ENCODE measurements at places on chromosomes 2 and 18.

GRCh38 chr2:79530443-79530842 is 17.6 kb downstream of the CTNNA2 start:
- no peak for DNase-seq

GRCh38 chr2:240720686-240721595 is 29.3 kb downstream of the AQP12A start:
- DNase-seq: no peak

DNA sequence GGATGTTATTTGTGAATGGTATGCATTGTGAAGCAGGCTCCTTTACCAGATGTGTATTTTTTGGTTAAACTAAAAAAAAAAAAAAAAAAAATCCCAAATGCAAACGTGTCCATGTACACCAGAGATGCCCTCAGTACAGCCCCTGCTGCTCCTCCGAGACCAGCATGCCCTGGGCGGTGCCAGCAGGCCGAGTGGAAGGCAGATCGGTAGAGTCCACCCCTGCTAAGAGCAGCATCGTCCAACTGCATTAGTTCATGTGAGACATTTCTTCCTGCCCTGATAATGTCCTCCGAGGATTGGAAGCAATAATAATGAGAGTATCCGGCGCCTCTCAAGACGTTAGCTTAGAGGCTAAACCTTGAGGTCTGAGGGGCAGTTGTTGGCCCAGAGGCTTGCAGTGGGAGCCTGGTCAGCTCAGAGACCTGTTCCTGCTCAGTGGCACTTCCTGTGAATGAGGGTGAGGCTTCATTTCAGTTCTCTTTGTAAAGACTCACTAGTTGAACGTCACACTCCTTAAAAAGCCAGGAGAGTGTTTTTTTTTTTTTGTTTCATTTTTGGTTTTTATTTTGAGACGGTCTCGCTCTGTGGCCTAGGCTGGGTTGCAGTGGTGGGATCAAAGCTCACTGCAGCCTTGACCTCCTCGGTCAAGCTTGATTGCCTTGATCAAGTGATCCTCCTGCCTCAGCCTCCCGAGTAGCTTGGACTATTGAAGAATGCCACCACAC is 5.6 kb downstream of the SLC66A3 start:
- DNase-seq: no peak

DNA sequence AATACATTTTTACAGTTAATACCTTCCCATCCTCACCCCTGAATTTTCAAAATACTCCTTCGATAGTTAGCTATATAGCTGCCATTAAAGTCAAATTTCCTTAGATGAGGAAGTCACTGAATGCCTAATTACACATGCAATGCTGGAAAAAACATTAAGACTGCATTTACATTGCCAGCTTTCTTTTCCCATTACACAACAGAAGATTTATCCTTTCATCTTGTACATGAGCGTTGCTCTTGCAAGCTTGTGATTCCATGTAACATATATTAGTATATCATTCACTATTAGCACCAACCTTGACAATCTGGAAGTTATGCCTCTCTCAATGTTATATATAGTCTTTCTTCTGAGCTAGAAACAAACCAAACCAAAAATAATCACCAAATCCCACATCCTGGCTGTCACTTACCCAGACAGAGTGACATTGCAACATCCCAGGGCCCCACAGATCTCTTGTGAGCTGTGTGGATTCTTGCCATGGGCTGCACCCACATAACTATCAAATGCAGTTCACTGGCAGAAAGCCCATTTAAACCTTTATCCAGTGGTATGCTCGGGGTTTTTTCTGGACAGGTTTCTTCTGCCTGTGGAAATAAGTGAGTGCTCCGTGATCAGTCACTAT is 79.2 kb upstream of the PAPOLG start:
- peak; percentile 84 for DNase-seq

DNA sequence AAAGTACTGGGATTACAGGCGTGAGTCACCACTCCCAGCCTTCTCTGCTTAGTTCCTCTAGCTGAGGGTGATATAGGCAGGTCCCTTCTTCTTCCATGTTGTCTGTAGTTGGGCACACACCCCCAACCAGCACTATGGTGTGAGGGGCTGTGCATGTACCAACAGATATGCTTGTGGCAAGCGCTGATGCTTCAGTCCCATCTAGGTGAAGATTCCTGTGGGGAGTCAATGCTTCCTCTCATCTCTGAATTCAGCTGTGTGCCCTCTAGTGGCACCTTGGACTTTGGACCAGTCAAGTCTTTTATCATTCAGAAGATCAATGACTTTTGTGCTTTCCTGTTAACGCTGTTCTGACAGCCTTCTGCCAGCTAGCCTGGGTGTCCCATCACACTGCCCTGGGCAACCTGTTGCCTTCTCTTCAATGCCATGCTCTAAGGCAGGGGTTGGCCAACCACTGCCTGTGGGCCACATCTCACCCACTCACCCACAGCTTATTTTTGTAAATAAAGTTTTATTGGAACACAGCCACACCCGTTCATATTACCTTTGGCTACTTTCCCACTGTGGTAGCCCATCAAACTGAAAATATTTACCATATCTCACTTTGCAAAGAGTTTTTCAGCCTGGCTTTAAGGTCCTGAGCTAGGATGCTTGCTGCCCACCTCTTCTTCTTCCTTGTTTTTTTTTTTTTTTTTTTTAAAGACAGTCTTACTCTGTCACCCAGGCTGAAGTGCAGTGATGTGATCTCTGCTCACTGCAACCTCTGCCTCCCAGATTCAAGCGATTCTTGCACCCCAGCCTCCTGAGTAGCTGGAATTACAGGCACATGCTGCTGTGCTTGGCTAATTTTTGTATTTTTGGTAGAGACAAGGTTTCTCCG is 51.0 kb downstream of the NPAS2 start:
- no peak for DNase-seq

GRCh38 chr2:230225486-230225885 is at the start of gene SP140:
TSS of gene SP140 (plus strand) at chr2:230225736. CDS start at chr2:230225845, 109 bp downstream.
- no peak for DNase-seq

GRCh38 chr2:4976407-4976806 is 715.8 kb upstream of the SOX11 start:
- no peak for DNase-seq

- no peak for DNase-seq
Observed at GRCh38 chr2:100544911-100545596, 17.7 kb upstream of the PDCL3 start.

GRCh38 chr2:98875081-98875728 is 60.8 kb downstream of the CRACDL start:
- no peak for DNase-seq

- no peak for DNase-seq
Observed at GRCh38 chr2:68448671-68449653, 18.1 kb downstream of the FBXO48 start.

- DNase-seq: no peak
Observed at GRCh38 chr2:232525791-232526371, at the start of gene CHRND. TSS of gene CHRND (plus strand) at chr2:232526160. CDS start at chr2:232526216, 56 bp downstream.

DNA sequence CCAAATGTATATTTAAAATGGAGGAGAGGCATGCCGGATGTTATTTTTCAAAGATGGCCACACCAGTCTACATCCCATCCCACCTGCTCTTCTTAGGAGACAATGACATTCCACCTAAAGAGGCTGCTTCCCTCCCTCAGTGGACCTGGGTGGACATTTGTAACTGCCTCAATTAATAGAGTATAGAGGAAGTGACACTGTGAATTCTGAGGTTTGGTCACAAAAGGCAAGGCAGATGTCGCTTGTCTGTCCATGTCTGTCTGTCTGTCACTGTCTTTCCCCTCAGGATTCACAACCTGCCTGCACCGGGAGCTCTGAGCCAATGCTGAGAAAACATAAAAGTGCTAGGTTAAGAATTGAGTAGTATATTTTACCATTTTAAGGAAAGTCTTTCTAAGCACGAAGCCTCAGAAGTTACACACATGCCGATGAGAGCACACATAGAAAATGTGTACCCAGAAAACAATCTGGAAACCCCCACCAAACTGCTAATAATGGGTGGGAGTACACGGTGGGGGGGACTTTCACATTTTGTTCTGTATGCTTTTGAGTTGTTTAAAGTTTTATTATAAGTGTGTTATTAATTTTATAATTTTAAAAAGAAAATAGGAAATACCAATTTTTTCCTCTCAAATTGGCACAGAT is 21.0 kb downstream of the MIB1 start:
- no peak for DNase-seq

- DNase-seq: no peak
Observed at GRCh38 chr18:57051657-57052044, 95.2 kb upstream of the BOD1L2 start.

GRCh38 chr2:173523497-173523896 is 168.8 kb downstream of the CDCA7 start:
- no peak for DNase-seq

DNA sequence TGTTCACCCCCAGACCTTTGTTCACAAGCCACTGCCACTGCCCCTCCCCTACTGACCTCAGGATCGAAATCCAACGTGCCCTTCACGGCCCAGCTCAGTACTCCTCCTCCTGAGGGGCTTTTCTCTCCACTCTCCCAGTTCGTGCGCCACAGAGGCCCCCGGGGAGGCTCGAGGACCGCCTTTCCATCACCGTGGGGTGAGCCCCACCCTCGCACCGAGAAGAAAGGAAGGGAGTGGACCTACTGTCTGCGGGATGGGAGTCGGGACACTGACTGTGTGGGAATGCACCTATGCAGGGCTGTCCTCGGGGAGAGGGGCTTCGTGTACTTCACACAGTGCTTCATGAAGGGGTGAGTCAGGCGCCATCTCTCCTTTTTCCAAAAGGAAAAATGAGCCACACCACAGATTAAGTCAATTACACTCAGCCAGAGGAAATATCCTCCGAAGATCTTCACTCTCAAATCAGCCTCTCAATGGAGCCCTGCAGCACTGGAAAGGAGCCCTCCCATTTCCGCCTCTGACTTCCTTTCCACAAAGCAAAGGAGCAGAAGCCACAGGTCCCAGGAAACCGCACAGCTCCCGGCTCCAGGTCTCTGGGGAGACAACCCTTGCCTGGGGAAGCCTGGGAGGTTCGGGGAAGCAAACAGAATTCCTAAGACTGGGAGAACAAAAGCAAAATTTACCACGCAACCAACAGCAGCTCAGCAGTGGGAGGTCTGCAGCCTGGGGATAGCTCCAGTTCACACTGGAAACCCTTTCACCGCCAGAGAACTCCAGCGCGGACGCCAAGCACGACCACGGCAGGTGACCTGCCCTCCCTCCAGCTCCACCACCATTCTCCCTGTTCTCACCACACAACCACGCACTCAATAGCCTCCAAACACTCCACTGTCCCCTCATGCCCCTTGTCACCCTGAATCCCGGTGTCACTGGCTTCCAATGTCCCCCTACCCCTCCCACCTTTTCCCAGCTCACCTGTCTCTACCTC is 21.6 kb downstream of the ADCY3 start:
- DNase-seq: no peak

DNA sequence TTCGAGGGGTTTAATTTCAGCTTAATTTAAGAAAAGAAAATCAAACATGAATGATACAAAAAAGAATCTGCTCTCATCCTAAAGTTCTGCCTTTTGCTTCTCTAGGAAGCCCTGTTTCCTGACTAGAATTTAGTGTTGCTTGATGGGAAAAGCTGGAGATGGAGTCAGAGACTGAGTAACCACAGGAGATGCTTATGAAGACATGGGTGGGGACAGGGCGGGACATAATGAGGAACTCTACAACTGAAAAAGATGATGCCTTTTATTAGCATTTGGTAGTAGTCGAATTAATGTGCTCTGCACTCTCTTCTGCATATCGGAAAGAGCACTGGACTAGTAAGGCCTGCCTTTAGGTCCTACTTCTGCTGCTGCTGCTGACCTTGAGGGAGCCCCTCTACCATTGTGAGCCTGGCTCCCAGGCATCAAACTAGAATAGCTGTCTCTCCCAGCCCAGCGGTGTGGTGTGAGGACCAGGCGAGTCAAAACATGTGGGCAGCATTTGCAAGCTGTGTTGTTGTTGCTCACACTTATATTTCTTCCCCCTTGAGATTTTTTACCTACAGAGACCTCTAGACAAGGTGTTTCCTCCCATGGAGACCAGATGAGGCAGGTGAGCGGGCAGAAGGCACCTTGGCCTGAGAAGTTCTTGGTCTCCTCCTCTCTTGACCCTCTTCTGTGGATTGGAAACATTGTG is 61.5 kb downstream of the INPP4A start:
- no peak for DNase-seq

- DNase-seq: no peak
Observed at GRCh38 chr2:98799375-98800329, 68.7 kb upstream of the MGAT4A start.

DNA sequence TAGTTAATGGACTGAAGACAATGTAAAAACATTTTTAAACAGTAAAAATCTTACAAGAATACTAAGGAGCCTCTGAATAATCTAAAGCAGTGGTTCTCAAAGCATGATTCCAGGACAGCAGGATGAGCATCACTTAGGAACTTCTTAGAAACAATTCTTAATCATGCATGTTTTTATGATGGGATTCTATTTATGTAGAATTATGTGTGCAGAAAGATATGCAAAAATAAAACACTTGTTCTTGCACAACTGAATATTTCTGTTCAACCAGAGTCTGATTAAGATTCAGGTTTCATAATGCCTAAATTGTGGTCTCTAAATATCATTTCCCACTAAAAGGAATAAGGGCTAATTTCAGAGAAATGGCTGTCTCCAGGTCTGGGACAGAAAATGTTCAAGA is 69.2 kb upstream of the MTIF2 start:
- no peak for DNase-seq

DNA sequence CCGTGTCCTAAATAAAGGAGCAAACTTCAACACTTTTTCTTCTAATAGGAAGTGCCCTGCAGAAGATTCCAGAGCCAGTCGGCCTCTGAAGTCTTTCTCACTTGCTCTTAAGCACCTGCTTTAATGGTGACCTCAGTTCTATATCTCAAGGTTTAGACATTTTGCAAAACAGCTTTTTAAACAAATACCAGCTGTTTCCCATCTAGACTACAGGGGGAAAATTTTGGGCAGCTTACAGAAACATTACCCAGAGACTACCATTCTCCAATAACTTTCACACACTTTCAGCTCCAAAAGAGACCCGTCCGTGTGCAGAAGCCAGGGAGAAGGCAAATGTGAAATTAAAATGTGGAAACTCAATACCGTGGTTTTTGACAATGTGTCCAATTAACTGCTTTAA is 285.3 kb upstream of the CCDC68 start:
- no peak for DNase-seq

DNA sequence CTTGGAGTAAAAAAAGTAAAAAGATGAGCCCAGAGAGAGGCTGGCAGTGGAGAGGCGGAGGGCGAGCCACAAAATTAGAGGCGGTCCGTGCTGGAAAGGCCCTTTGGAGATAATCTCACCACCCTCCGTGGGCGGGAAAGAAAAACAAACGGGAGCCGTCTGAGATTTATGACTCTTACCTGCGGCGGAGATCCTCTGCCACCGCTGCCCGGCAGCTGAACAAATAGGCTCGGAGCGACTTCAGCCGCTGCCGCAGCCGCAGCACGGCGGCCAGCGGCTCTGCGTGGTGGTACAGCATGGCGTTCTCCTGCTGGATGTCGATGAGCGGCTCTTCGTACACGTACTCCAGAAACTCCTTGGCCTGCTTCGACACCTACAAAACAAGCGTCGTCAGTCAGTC is 94.6 kb downstream of the PLEKHM3 start:
- DNase-seq: no peak

GRCh38 chr2:94995553-94996304 is 29.8 kb upstream of the MAL start:
- no peak for DNase-seq

DNA sequence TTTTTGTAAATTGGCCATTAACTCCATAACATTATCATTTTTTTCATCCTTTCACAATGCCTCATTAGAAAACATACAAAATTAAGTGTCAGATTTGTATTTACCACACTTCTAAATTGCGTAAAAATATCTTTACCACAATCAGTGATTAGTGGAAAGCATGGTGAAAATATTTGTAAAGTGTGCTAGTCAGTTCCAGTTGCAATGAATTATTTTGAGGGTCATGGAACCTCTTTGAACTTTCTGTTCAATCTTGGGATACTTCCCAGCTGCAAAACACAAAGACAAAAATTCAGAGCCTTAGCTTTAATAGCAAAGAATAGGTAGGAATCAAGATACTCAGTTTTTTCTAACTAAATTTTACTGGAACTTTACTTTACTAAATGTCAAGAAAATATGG is 4.0 kb upstream of the COL3A1 start:
- DNase-seq: no peak
